NCI-H187 (cell line): ENCODE measurements at places on chromosomes 3 and 15.

GRCh38 chr3:134869153-134869726 lies 74.2 kb downstream of the EPHB1 start:
- DNase-seq = no peak

DNA sequence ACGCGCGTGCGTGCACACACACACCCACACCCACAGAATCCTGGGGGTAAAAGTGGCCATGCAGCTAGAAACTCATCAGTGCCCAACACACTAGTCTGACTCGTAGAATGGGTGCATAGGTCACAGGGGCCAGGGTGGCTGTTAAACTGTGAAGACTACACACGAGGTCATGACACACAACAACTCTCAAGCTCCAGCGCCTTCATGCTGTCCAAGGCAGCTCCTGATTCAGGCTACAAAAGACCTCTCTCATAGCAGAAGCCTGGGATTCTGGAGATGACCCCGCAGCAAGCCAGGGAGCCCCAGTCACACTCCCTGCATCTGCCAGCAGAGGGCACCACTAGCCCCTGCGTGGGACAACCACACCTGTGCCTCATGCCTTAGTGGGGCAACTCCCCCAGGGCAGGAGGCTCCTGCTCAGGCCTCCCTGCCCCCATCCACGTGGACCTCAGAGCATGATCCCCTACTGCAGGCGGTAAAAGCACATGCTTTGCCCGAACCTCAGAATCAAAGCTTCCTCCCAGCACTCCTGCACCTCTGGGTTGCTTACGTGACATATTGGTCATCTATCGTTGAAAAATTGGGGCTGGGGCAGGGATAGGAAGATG lies 93.1 kb downstream of the LRIG1 start:
- DNase-seq = no peak

DNA sequence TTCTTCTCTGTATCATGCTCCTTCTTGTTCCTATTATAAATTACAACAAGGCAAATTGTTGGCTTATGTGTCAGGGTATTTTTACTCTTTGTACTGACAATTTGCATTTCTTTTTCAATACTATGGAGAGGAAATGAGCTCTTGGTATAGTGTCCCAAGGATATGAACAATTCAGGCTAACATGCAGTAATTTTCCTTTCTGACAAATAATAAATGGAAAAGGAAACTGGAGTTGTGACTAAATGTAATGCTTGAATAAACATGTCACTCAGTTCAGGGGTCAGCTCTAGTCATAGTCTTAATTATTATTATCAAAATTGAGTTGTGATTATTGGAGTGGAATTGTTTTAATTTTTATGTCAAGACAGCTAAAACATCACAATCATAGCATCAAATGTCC lies 256.0 kb upstream of the ZPLD1 start:
- no peak for DNase-seq

DNA sequence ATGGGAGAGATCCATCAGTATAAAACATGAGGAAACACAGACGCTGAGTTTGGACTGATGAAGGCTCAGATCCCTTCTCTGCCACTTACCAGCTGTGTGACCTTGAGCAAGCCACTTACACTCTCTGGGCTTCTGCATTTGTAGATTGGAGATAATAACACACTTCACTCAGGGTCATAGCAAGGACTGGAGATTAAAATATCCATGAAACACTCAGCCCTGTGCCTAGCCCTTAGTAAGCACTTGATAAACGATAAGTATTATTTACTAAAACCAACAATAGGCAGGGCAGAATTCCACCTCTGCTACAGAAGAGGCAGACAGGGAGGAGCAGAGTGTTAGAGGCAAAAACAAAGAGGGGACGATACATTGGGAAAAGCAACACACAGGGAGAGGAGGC lies 420.5 kb upstream of the WNT5A start:
- DNase-seq = no peak

- DNase-seq = no peak
Measured at GRCh38 chr3:36923523-36923943, 21.3 kb downstream of the TRANK1 start.

DNA sequence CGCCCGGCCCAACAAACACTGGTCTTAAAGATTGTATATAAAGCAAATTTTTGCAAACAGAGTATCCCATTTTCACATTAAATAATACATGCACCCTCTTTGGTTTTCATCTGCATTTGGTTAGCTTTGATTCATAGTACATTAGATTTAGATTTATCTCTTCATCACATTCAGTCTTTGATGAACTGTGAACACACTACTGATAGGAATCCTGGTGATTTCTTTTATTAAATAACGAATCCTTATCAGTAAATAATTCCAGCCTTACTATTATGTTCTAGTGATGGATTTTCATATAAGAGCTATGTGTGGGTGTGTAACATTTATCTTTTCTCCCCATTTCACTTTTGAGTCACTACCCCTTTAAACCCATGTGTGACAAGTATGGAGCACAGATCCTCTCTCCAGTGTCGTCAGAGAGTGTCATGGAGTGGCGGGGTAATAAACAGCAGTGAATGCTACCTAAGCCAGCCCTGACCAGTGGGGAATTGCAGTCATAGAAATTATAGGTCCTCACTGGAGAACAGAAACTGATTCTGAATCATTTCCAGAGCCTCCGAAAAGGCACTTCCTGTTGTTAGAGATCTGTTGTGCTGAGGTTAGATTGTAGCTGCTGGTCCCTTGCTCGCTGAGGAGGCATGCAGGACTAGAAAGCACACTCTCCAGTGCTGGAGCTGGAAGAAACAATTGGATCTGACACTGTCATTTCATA lies 22.0 kb downstream of the SLC7A14 start:
- no peak for DNase-seq

GRCh38 chr15:92902737-92903593 lies 2.8 kb downstream of the CHD2 start:
- DNase-seq = no peak

- no peak for DNase-seq
Measured at GRCh38 chr15:63263519-63263918, 13.9 kb upstream of the APH1B start.

GRCh38 chr3:132003685-132004084 lies 31.1 kb downstream of the CPNE4 start:
- DNase-seq = no peak

GRCh38 chr15:68734352-68734751 lies 86.3 kb downstream of the ANP32A start:
- no peak for DNase-seq

- DNase-seq = no peak
Measured at GRCh38 chr15:38557921-38558320, 6.7 kb downstream of the RASGRP1 start.

GRCh38 chr3:149363053-149363452 lies 14.4 kb downstream of the TM4SF1 start:
- DNase-seq = no peak

- DNase-seq = no peak
Measured at GRCh38 chr3:147649475-147649874, 240.3 kb downstream of the ZIC1 start.

- no peak for DNase-seq
Measured at GRCh38 chr3:49671291-49672288, 2.6 kb upstream of the APEH start.

GRCh38 chr3:54897028-54897711 lies 30.7 kb downstream of the LRTM1 start:
- no peak for DNase-seq

- DNase-seq = no peak
Measured at GRCh38 chr3:12132881-12133280, 25.8 kb downstream of the TIMP4 start.

- no peak for DNase-seq
Measured at GRCh38 chr3:60399861-60400845, 851.1 kb downstream of the FHIT start.

- DNase-seq = no peak
Measured at GRCh38 chr15:88987591-88987933, 74.4 kb upstream of the MFGE8 start.

- DNase-seq = no peak
Measured at GRCh38 chr3:149506540-149506939, 32.0 kb downstream of the TM4SF4 start.

GRCh38 chr15:45534821-45535220 lies 12.3 kb upstream of the SLC30A4 start:
- no peak for DNase-seq

GRCh38 chr3:59424268-59425010 lies 374.6 kb upstream of the CFAP20DC start:
- DNase-seq = no peak

DNA sequence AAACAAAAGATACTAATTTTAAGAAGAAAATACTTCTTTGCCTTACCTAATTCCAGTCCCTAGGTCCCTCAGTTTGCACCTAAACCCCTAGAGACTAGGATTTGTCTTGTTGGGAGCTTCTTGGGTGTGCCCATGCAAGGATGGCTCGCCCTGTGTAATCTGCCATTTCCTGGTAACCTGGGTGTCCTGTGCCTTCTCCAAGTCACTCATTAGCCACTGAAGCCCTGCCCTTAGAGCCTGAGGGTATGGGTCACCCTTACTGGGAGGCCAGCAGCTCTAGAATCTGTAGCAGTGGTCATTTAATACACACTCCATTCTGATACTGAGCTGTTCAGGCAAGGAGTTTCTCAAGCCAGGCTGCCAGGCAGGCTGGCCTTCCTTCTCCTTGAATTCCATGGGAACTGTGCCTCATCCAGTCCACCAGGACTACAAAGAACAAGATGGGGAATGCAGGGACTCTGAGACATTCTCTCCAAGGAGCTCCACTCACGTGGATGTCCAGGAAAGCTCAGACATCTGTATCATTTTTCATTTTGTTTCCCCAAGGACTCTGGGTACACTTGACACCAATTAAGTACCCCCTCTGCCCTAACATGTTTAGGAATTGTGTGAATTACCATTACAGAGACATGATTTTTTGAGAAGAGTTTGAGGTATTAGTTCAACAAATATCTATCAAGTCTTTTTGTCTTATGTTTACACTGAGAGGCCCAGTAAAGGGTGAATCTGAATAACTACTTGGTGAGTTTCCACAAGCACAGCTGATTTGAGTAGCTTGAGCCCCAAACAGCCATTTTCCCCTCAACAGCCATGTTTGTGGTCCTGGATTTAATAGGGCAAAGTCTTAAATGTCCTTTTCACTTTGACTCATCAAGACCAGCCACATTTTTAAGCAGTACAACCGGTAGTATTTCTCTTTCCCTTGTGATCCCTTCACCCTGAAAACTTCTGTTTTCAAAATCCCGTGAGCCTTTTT lies 52.6 kb downstream of the ARNT2 start:
- DNase-seq = no peak

DNA sequence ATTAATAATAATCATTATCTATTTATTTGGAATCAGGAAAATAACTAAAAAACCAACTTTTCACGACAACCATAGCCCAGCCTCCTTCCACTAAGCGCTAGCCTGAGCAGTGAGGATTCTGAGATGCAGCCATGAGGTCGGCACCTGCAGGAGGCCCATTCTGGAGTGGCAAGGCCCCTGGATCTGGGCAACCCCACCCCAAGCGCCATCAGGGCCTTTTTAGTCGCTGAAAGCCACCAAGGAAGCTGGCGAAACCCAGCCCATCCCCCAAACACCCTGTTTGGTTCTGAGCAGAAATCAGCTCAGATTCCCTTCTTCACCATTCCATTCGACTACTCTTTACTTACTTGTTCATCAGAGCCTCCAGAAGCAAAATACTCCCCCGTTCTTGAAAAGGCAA lies 29.5 kb downstream of the POC1A start:
- DNase-seq = no peak

DNA sequence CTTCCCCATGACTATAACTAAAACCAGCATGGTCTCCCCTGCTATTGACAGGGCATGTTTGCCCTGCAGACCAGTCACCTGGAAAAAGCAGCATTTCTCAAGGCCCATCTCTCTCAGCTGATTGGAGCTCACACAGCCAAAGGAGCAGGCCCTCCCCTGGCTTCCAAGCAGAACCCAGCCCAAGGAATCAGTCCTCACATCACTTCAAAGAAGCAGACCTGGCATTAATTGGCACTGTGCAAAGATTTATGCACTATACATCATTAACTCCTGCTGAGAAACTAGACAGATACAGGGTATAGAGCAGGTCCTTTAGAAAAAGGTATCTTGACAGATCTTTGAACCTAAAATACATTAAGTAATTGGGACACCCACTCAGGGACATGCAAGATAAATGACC lies 323.8 kb upstream of the PPP2R3A start:
- DNase-seq = no peak

GRCh38 chr15:40136470-40137302 lies 24.2 kb upstream of the BUB1B start:
- DNase-seq = no peak

DNA sequence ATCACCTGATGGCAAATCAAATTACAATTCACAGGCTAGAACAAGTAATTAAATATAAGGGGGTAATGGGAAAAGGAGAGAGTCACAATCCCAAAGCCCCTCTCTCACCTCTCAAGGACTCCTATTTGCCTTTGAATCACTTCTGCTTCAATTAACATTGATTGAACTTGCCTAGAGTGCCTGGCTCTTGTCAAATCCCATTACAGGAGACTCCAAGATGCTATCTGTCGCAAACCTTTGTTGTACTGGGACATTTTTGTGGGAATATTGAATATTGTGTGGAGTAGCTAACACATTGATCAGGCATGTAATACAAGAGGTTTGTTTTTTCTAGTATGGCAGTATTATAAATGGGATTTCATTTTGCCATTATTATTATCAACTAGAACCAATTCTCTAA lies 412.8 kb upstream of the AZI2 start:
- no peak for DNase-seq

DNA sequence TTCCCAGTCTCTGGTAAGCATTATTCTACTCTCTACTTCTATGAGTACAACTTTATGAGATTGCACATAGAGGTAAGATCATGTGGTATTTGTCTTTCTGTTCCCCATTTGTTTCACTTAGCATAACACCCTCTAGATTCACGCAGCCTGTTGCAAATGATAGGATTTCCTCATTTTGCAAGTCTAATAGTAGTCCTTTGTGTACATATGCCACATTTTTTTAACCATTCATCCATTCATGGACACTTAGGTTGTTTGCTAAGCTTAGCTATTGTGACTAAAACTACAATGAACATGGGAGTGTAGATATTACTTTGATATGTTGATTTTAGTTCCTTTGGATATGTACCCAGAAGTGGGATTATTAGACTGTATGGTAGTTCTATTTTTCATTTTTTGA lies 717.9 kb upstream of the ALCAM start:
- DNase-seq = no peak

DNA sequence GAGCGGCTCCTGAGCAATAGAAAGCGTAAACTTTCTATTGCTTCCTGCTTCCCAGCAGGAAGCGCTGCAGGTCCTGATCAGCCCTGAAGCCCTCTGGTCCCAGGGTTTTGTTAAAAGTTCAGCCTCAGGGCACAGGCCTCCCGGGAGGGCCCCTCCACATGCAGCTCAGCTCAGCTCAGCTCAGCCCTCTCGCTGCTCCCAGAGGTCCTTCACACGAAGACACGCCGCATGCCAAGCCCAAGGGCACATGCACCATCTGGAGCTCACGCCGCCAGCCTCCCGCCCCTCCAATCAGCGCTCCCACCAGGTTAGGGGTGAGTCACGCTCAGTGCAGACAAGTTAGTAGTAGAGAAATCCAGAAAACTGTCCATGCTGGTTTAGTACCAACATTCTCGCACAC lies 12.7 kb downstream of the TKT start:
- no peak for DNase-seq

- DNase-seq = no peak
Measured at GRCh38 chr3:65479990-65480389, 558.7 kb downstream of the MAGI1 start.
